H7 (cell line): ENCODE measurements at places on chromosomes 7 and 10. TPM values are rescaled to one million over a fixed set of nuclear protein-coding genes. Genes with fewer than 3 reads are reported as not detected.

GRCh38 chr7:90631502-90631901, 35.4 kb downstream of the CDK14 start:
- DNase-seq, result no peak

GRCh38 chr10:97759158-97759887, 12.5 kb downstream of the SFRP5 start:
- peak; percentile 96 for DNase-seq

The TMEM140 gene
- total RNA-seq, result not detected in 2 replicates

DNA sequence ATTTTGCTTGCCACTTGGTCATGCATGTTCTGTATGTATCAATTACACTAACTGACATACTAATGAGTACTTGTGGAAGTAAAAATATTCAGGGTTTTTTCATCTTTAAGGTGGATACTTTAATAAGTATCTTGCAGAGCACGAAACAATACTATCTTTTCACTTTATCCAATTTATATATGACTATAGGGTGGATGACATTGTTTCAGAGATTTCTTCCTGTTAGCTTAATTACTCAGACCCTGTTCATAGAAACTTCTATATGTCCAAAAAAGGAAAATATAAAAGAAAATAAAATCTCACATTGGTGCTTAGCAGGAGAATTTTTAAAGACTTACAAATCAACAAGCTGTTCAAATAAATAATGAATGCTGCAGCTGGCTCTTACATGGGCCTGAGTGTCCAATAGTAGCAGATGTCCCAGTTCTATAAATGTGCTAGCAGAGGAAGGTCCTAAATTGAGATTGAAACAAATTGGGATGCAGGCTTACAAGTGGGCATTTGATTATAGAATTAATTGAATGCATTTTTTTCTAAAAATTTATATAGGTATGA, 91.5 kb upstream of the THSD7A start:
- DNase-seq, result no peak

DNA sequence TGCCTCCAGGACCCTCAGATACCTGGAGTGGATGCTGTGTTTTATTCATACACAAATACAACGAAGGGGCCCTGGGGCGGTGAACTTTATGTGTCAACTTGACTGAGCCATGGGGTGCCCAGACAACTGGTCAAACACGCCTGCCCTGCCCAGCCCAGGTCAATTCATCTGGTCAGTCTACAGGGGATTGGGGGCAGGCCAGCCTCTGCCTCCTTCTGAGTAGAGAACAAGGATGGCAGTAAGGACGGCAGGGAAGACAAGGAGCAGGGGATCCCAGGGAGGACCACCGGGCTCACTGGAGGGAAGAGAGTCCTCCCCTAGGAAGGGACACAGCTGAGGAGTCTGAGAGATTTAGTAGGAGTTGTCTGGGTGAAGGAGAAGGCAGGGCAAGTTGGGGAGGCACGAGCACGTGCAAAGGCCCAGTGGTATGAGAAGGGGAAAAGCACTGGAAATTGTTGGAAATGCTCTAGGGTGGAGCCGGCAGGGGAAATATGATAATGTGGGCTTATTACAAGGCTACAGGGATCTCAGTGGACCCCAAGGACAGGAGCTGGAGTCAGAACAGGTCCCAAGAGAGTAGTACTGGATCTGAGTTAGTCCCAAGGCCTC, 63.4 kb downstream of the MYL10 start:
- DNase-seq, result peak; percentile 8
